ENCODE measurements at places on chromosomes 6 and 20.
A peak's percentile ranks its signal among the peaks of the same experiment; 100 is the strongest.

DNA sequence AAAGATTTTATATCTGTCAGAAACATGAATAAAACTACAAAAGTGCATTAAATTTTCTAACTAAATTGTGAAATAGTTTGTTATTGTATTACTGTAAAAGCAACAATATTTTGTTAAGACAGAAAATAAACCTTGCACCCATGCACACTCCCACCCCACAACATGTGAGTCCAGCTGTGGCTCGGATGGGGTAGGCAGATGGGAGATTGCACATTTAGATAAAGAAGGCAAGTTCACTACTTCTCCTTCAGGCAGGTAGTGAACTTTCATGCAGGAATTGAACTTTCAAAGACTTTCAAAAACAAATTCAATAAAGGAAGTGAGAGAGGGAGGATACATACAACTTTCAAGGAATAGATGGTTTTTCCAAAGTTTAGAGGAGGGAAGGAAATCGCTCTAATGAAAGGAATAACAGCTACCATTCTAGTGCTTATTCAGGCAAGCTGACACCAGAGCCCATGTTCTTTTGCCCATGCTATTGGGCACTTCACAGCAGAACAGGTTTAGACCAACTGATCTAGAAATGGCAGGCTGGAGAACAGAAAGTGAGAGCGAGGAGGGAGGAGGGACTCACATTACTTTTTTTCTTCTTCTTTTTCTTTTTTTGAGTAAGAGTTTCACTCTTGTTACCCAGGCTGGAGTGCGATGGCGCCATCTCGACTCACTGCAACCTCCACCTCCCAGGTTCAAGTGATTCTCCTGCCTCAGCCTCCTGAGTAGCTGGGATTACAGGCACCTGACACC is 28.5 kb downstream of the SF3B5 start:
- no peak for DNase-seq

GRCh38 chr6:139738801-139739455 is 364.5 kb upstream of the CITED2 start:
- DNase-seq: no peak

- DNase-seq: no peak
Measured at GRCh38 chr6:75600768-75601167, 912 bp upstream of the SENP6 start.

GRCh38 chr6:135268740-135269139 is 87.6 kb downstream of the MYB start:
- no peak for DNase-seq

DNA sequence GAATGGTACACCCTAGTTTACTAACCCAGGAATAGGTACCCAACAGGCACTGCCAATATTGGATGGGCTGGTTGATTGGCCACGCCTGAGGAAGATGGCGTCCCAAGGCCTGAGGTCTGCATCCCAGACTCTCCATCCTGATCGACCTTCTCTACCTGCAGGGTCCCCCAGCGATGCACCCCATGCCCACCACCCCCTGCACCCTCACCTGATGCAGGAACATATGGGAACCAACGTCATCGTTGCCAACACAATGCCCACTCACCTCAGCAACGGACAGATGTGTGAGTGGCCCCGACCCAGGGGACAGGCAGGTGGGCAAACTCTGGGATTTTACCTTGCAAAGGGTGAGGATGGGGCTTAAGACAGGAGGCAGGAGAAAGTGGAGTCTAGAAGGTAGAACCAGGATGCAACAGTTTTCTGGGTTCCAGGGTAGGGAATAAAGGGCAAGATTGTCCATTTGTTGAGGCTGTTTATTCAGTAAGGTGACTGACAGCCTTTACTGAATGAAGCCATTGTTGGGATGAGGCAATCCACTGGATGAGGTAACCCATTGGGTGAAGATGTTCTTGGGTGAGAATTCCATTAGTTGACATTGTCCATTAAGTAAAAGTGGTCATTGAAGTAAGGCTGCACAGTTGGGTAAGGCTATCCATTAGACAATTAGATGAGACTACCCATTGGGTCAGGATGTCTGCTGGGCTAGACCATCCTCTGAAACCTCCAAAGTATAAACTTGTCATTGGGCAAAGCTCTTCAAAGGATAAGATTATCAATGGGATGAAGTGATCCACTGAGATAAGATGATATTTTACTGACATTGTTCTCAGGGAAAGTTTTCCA is 47.3 kb upstream of the TTPAL start:
- no peak for DNase-seq

DNA sequence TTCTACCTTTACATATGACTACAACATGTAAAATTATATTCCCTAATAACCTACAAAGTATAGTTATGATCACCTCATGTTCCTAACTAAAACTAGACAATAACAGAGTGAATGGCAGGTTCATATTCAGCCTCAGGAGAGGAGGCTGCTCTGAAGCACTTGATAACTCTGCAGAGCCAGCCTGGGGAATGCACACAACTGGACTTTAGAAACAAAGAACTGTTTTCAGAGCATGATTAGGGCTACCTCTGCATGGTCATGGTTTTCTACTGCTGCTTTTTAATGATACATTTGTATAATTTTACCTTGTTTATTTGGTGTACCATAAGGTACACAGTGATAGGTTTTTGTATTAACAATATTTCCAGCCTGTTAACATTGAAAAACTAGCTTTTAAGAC is 50.3 kb downstream of the TRPC4AP start:
- no peak for DNase-seq

GRCh38 chr6:111069382-111070104 is 17.8 kb upstream of the SLC16A10 start:
- DNase-seq: no peak

- peak; percentile 43 for DNase-seq
Measured at GRCh38 chr6:28597924-28598722, 72.4 kb downstream of the GPX5 start.

DNA sequence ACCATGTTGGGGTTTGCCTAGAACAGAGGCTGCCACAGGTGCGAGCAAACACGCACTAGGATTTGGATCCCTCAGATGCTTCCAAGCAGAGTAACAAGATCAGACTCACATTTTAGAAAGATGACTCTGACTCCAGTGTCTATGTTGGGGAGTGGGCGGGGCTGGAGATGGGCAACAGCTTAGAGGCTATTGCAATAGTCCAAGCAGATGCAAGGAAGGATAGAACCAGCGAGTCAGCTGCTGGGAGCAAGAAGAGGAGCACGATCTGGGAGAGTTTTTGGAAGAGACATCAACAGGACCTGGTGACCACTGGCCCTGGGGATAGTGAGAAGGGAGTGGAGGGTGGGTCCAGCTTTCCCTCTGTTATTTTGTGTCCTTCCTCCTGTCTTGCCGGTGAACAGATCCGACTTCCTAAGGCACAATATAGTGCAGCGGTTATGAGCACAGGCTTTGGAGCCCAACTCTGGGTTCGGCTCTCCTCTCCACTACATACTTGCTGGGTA is 52.7 kb downstream of the FGD2 start:
- no peak for DNase-seq

DNA sequence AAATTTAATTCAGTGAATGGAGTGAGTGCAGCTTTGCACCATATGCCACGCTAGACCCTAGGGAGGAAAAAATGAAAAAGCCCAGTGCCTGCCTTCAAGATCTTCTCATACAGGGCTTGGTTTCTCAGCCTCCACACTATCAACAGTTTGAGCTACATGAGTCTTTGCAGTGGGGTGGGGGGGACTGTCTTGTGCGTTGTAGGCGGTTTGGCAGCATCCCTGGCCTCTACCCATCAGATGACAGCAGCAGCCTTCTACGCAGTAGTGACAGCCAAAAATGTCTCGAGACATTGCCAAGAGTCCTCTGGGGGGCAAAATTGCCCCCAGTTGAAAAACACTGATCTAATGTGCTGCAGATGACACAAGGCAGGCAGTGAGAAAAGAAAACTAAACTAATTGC is 6.2 kb downstream of the CDH22 start:
- DNase-seq: no peak

DNA sequence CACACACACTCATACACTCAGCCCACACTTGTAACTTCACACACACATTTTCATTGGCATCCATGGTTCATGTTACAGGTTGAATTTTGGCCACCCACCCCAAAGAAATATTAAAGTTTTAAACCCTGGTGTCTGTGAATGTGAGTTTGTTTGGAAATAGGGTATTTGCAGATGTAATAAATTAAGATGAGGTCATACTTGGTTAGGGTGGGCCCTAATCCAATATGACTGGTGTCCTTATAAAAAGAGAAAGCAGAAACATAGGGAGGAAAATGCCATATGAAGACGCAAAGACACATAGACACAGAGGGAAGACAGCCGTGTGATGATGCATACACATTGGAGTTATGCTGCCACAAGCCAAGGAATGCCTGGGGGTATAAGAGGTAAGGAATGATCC is 39.7 kb upstream of the HDDC2 start:
- no peak for DNase-seq

DNA sequence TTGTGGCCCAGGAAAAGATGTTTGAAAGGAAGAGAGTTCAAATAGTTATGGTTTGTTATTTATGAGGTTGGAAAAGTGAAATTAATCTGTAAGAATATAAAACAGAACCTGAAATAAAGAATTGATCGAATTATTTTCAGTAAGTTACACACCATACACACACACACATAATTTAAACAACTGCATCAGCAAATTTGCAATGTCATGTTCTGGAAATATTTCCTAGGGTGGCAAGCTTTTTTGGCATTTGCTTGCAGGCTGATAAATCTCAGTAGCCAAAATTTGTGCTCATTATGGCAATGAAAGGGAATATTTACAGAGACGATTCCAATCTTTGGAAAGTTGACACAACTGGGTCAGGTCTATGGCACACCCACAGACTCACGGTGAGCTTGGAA is 9.5 kb downstream of the CITED2 start:
- DNase-seq: no peak

- DNase-seq: no peak
Measured at GRCh38 chr20:3723284-3723683, 9.2 kb upstream of the HSPA12B start.

DNA sequence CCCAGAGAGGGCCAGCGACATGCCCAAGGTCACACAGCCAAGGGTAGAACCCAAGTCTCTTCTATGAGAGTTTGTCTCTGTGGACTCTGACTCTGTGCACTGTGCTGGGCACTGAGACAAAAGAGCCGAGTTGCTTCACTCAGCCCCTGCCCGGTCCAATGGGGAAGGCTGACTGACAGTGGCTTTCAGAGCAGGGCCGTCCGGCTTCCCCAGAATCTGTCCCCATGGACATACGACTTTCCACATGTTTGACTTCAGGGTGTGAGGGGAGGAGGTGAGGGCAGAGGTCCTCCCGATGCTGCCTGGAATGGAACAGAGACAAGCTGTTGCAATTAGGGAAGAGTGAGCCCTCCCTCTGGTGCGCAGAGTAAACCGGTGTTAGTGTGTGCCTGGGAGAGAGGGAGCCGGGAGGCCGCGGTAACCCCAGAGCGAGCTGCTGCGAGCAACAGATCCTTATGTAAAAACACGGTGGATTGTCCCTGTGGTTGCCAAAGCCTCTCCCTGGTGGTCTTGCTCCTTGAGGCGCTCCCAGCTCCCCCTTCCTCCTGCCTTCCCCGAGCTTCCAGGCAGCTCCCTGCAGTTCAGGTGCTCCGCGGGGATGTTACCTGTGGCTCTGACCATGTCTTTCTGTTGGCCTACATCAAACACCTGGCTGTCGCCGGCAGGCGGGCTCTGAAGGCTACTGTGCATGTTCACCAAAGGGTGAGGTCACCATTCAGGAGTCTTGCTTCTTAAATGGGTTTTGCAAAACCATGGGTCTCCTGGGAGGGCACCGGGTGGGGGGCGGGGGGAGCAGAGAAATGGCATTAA is 672 bp downstream of the SIRPA start:
- no peak for DNase-seq

- no peak for DNase-seq
Measured at GRCh38 chr6:11445146-11445545, 92.4 kb upstream of the TMEM170B start.

DNA sequence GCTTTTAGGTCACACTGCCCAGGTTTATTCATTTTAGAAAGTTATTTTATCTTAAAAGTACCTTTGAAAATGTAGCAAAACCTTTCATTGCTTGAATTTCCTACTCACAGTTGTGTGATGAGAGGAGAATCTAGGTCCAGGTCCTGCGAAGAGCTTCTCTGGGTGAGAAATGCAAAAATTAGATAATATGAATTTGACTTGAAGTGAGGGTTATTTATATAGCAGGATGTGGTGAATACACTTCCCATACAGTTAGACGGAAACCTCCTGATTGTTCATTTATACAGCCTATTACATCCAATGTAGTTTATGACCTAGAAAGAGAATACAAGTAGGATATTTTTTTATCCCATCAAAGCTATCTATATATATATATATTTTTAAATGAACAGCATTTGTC is 30.5 kb downstream of the CDKAL1 start:
- peak; percentile 14 for DNase-seq

DNA sequence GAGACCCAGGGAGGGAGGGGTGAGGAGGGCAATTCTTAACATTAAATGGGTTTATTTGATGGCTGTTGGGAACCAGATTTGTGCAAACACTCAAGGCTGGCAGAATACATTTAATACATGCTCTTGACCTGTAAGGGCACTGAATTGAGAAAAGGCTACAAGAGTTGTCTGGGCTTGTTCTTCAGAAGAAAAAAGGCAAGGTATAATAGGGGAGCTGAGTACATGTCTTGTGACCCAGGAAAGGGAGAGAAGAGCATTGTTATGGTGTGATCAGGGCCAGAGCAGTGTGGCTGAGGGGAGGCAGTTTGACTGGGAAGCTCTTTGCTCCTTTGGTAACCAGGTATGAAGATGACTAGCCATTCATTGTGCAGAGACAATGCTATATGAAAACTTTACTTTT is 18.9 kb downstream of the KLHL31 start:
- no peak for DNase-seq

DNA sequence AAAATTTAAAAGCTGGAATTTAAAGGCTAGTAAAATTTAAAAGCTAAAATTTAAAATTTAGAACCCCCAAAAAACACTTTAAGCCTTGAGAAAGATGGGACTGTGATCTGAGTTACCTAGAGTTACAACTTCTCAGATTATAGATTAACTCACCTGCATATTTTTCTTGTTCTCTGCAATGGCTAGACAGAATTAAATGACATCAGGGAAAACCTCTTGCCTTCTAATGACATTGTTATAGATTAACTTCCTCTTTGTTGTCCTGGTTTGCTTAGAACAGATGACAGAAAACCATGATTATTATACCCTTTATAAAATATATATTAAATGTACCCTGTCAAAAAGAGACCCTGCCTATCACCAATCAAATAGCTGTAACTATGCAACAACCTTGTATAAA is 56.4 kb downstream of the TRDN start:
- DNase-seq: no peak
